CD4-positive, CD25-positive, alpha-beta regulatory T cell (primary cell): ENCODE measurements at places on chromosomes 2 and 18.

- no peak for DNase-seq
These were observed 72.9 kb upstream of the RPL31 start for GRCh38 chr2:100929147-100929546.

DNA sequence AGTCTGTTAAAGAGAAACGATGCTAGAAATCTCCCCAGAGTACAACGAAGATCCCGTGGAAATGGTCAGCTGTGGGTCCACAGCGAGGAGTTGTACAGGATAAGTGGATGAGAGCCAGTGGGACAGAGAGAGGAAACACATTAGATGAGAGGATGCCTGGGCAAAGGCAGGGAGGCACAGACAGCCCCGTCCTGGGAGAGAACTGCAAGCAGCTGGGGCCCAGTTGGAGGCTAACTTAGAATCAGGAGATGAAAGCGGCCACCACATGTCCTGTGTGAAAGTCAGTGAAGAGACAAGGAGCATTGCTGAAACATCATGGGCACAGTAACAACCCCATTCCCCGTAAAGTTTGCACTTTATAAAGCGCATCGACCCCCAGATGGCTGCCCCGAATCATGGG lies 157.5 kb downstream of the RAPGEF4 start:
- DNase-seq: no peak

DNA sequence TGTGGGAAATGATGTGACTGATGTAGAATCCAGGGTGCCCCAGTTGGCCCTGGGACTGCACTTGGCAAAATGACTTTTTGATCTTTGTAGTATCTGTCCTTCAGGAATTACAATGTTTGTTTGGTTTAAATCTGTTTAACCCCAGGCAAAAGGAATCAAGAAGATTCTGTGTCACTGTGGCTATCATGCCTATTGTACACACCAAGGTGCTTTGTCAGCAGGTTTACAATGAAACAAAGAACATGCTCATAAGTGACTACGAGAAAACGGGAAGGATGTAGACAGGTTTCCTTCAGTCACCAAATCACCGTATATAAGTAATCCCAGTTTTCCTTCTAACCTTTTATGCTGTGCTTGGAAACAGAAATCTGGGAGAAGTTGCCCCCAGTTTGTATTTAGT lies 109.5 kb downstream of the RTN4 start:
- DNase-seq: no peak

- no peak for DNase-seq
These were observed 66.4 kb upstream of the CCBE1 start for GRCh38 chr18:59763541-59764136.

DNA sequence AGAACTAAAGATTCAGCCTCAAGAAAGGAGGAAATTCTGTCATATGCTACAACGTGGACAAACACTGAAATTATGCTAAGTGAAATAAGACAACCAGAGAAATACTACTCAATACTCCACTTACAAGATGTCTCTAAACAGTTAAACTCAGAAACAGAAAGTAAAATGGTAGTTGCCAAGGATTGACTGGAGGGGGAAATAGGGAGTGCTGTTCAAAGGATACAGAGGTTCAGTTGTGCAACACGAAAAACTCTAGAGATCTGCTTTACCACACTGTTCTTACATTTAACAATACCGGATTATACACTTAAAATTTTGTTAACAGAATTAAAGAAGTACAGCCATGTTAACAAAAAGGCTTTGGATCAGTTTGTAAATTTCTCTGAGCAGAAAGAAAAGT lies 39.8 kb upstream of the C2orf15 start:
- DNase-seq: peak; percentile 4

DNA sequence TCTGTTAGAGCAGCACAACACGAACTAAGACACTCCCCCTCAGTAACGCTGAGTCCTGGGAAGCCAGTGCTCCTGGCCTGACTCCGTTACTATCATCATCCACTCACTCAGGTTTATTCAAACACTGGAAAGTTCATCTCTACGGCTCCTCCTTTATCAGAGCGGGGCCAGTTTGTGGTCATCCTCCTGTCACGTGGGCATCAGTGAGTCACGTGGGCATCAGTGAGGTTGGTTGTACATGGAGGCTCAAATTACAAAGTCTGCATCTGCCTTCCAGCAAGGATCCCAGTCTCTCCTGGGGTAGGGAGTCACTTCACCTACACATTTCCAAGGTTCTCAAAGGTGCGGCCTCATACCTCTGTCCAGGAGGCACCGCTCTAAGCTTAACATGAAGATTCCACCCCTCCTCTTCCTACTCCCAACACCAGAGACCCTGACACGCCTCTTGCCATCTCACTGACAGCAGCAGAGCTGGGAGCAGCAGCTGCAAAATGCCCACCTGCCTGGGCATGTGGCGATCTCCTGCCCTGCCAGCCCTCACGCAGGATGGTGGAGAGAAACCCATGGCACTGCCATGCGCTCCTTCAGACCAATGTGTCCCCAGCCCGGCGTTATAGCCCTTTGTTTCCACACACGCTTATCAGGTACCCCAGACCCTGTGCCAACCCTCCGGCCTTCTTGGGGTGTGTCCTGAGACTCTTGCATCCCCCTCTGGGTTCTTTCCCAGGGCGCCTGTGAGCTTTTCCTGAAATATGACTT lies 99.2 kb upstream of the PTPRM start:
- DNase-seq: no peak

- no peak for DNase-seq
These were observed 502.6 kb upstream of the RAB12 start for GRCh38 chr18:8106603-8107002.

DNA sequence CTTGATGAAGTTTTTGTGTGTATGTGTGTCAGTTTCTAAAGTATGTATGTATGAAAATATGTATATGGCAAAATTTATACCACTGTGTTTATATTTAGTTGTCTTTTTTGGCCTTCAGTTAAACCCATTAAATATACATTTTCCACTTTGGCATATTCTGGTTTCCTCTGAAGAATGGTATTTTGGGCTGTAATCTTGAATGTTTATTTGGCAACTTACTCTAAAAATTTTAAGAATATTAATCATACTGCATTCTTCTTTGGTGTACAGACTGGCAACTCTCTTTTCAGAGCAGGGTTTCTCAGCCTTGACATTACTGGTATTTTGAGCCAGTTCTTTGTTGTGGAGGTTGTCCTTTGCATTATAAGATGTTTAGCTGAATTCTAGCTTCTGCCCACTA lies 27.9 kb upstream of the CCBE1 start:
- no peak for DNase-seq

DNA sequence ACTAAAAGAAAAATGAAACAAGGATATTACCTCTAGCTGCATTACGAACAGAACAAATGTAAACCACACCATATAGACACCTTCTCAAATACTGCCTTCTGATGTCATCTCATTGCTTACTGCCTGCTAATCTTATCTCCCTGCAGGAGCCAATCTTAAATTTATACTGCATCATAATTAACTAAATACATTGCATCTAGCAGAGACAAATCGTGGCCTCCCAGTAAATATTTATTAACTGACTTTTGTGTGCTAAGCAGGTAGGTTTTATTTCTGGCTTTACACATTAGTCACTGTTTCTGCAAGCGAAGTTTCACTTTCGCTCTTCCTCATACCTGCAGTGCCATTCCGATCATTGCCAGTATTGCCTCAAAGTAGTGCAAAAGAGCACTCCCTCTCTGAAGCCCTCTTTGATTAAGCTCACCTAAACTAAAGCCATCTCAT lies 67.5 kb downstream of the SPATS2L start:
- DNase-seq: peak; percentile 31

DNA sequence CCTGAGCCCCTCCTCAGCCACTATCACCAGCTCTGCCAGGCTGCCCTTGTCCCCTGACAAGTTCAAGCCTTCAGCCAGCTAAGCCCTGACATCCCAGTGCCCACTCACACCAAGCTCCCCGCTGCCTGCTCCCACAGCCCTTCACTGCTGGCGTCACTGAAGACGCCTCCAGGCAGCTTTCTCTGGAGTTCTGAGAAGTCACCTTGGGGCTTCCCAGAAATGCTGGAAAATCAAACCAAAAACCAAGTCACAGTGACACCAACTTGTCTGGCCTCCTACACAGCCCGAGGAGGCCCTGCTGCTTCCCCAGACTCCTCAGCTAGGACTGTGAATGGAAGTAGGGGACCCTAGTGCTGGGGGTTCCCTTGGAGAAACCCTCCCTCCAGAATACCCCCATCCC lies 2.2 kb upstream of the TNS1 start:
- no peak for DNase-seq

DNA sequence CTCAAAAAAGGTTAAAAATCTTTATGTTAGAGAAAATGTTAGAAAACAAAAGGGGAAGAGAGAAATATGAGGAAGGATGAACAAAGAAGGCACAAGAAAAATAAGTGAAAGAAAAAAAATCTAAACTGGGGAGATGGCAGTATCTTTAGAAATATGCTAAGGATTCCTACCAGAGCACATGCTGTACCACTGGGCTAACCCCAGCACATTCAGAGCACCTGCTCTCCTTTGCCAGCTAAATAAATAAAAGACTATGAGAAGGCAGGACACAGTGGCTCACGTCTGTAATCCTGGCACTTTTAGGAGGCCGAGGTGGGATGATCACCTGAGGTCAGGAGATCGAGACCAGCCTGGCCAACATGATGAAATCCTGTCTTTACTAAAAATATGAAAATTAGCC lies 92.2 kb upstream of the CDKL4 start:
- no peak for DNase-seq

- no peak for DNase-seq
These were observed 129.7 kb upstream of the MGAT5 start for GRCh38 chr2:134124047-134124753.

DNA sequence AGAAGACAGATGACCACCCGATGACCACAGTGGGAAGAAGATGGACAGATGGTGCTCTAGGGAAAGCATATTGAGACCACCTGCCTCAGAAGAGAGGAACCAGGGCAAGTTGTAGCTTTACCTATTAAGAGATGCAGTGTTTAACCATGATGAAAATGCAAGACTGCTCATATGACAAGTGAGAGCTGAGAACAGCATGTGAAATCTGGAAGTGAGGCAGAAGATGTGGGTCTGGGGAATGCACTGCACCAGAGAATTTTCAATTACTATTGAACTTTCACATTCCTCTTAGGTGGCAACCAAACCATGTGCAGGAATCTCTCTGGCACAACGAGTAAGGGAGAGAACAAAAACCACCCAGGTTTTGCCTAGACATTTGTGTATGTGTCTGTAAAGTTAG lies 184.8 kb upstream of the CRIM1 start:
- DNase-seq: no peak

GRCh38 chr2:241271706-241272302 lies 43.7 kb downstream of the HDLBP start:
- DNase-seq: peak; percentile 46

DNA sequence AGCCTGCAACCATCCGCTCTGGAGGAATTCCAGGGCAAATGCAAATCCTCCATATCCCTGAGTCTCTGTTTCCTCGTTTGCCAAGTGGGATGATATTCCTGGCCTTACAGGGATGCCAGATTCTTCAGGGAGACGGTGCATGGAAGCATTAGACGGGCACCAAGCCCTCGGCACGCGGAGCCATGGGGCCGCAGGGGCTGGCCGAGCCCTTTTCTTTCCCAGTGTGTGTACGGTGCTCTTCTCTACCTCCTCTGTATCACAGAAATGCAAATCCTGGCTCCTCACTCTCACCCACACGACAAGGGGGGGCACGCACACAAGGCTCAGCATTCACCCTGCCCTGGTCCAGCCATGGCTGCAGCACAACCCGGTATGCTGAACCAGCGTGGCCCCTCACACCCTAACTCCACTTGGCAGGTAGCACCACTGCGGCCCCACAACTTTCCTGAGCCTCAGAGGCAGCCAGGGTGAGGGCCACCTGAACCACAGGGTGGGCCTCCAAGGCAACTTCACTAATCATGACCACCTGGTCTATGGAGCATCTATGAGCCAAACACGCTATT lies 64.1 kb upstream of the SALL3 start:
- no peak for DNase-seq

DNA sequence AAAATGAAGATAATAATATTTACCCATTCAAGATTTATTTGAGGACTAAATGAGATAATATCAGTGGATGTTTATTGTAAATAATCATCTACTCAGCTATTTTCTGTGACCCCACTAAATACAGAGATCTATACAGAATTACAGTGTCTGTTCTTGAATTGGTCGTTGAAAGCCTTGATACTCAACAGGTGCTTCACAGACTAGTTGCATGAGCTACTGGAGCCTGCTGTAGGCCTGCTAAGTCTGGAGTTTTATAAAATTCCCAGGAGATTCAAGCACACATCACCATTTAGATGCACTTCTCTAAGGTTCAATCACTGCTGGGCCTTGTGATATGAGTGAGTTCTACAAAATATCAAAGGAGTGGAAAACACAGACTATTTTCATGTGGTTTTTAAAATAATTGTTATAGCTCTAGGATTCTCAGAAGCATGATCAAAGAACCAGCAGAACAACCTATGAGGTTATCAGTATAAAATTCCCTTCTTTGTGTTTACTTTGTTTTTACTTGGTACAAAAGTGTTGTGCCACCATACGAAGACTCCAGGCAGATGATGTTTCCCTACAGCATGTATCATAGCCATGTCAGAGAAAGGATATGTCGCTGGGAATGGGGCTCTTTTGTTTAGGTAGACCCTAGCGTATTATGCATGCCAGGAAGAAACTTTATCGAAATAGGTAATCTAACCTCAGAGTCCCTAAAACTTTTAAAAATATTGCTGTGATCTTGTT lies 7.1 kb downstream of the SULT1C4 start:
- no peak for DNase-seq

GRCh38 chr2:1609485-1610095 lies 134.7 kb downstream of the PXDN start:
- no peak for DNase-seq

GRCh38 chr2:240525802-240526201 lies 32.0 kb downstream of the ANKMY1 start:
- no peak for DNase-seq

GRCh38 chr2:28424799-28425463 lies 32.3 kb downstream of the FOSL2 start:
- DNase-seq: no peak

DNA sequence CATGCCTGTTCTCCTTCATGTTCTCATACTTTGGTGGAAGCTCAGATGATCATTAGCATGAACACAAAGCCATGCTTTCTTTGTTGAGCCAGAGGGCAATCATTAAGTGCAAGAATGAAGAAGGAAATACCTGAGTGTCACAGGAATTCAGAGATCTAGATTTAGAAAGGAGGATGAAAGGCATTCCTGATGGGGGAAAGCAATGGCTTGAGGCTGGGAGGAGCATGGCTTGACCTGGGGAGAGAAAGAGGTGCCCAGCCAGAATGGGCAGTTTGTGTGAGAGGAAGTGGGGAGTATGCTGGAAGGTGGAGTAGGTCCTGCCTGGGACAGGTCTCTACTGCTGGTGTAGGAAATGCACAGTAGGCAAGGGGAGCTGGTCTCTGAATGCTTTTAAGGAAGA lies 35.1 kb downstream of the SLC4A3 start:
- no peak for DNase-seq

GRCh38 chr2:105853354-105854088 lies 108.8 kb downstream of the NCK2 start:
- no peak for DNase-seq

- no peak for DNase-seq
These were observed 361.9 kb upstream of the FSHR start for GRCh38 chr2:49515996-49516782.

DNA sequence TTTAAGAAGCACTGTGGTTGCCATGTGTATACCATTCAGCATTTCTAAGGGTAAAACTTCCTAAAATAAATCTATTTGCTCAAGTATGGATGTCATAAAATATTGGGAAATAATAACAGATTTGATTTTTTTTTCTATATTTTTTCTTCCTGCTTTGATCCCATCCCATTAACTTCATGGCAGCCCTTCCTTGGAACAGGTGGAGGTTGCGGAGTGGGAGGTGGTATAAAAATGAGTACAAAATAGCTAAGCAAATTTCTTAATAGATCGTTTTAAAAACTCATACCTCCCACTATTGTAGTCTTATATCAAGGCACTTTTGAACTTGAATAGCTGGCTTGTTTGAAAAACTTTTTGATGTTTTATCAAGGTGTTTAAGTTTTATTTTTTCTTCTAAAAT lies 152.1 kb upstream of the KYNU start:
- DNase-seq: no peak
